ENCODE measurements at places on chromosomes 16 and 17. TPM values are rescaled to one million over a fixed set of nuclear protein-coding genes. Genes with fewer than 3 reads are reported as not detected.

DNA sequence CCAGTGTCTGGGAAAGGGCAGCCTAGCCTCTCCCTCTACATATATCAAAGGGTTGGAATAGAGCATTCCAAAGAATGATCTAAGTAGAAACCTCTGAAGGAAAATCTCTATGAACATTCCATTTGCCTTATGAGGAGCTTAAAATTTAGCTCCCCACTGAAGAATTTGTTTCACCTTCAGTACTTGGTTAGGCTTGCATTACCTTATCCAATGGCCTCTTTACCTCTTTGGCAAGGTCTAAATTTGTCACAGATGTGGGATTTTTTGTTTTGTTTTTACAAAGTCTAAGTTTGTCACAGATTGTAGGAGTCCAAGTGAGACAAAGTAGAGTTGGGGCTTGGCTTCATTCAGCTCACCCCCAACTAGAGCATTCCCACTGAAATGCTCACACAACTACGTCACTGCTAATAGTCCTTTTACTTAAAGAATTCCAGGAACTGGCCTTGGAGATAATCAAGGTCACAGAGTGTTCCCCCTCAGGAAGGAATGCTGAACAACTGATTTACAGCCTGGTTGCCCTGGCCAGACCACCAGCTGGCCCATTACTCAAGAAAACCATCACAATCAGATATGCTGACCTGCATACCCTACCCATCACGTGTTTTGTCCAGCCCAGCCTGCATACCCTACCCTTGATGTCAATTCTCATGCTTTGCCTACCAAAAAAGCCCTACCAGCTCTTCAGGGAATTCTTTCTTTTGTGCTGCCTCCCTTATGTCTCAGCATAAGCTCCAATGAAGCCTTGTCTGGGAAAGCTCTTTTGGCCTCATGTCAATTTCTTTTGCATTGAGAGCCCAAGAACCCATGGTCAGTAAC lies 26.5 kb upstream of the PPM1D start:
- ATAC-seq: peak; percentile 44

GRCh38 chr17:45145035-45145389 lies 3.3 kb upstream of the HEXIM1 start:
- no peak for ATAC-seq

DNA sequence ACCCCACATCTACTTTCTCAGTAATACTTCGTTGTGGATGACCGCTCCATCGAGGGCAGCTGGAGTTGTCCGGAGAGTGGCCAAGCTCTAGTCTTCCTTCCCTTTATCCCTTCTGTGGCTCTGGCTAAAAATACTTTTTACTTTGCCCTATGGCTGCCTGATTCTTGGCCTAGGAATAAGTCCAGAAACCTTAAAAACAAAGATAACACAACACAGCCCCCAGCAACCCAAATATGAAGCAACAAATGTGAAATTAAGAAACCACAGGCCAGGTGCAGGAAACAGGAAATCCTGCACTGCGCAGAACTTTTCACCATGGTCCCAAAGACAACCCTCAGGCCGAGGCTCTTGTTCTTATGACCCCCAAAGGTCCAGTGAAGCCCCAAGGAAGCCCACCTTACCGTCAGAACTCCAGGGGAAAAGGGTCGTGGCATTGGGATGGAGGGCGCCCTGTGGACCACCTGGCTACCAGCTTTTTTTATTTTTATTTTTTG lies 26.0 kb downstream of the TK2 start:
- no peak for ATAC-seq

- peak; percentile 94 for ATAC-seq
Measured at GRCh38 chr17:80959330-80960036, 32.2 kb upstream of the CHMP6 start.

DNA sequence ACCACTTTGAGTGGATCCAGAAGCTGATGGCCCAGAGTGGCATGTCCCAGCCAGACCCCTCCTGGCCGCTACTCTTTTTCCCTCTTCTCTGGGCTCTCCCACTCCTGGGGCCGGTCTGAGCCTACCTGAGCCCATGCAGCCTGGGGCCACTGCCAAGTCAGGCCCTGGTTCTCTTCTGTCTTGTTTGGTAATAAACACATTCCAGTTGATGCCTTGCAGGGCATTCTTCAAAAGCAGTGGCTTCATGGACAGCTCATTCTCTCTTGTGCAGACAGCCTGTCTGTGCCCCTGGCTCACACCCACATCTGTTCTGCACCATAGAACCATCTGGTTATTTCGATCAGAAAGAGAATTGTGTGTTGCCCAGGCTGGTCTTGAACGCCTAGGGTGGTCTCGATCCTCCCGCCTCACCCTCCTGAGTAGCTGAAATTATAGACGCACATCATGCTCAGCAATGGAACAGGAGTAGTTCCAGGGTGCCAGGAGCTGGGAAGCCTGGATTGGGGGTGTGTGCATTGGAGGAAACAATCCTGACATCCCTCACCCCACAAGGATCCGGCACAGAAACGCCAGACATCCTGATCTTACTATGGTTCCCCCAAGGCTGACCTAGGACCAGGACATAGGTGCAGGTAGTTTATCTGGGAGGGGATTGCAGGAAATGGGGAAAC lies 4.6 kb downstream of the PRSS21 start:
- ATAC-seq: no peak

The MRPL27 gene
- 45.8 TPM for total RNA-seq

The IGF2BP1 gene
- total RNA-seq: 0.04 TPM

- ATAC-seq: no peak
Measured at GRCh38 chr16:72427783-72428331, 255.9 kb upstream of the PMFBP1 start.

DNA sequence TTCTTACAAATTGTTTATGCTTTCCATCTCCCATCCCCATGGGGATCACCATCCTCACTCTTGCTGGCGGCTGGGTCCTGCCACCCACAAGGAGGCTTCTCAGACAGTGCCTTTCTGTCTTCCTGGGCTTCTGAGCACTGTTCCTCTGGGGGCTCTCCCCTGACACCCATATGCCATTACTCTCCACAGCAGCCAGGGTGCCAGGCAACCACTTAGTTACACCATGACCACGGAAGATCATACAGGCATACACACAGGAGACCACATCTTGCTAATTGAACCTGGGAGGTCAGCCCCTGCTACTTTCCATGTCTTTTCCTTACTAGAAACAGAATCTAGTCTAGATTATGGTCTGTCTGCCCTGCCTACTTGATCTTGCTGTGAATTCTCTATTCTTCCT lies 27.7 kb upstream of the HS3ST2 start:
- ATAC-seq: no peak

- no peak for ATAC-seq
Measured at GRCh38 chr16:4820652-4821051, 18.2 kb upstream of the ROGDI start.

The CCL2 gene
- 121 TPM for total RNA-seq

The LRRC37A3 gene
- 2.5 TPM for total RNA-seq

- no peak for ATAC-seq
Measured at GRCh38 chr16:53829186-53829747, 125.3 kb downstream of the FTO start.

The CASKIN1 gene
- 0.35 TPM for total RNA-seq

- ATAC-seq: no peak
Measured at GRCh38 chr16:74556375-74556922, 50.5 kb downstream of the GLG1 start.

- ATAC-seq: no peak
Measured at GRCh38 chr17:80413771-80414507, 1.0 kb upstream of the ENDOV start.

GRCh38 chr16:7979448-7980132 lies 610.7 kb downstream of the TMEM114 start:
- ATAC-seq: no peak

The MYO15B gene
- 63.0 TPM for total RNA-seq

The MYOCD gene
- total RNA-seq: 138 TPM

GRCh38 chr17:64599187-64599676 lies 62.9 kb downstream of the SMURF2 start:
- ATAC-seq: no peak

DNA sequence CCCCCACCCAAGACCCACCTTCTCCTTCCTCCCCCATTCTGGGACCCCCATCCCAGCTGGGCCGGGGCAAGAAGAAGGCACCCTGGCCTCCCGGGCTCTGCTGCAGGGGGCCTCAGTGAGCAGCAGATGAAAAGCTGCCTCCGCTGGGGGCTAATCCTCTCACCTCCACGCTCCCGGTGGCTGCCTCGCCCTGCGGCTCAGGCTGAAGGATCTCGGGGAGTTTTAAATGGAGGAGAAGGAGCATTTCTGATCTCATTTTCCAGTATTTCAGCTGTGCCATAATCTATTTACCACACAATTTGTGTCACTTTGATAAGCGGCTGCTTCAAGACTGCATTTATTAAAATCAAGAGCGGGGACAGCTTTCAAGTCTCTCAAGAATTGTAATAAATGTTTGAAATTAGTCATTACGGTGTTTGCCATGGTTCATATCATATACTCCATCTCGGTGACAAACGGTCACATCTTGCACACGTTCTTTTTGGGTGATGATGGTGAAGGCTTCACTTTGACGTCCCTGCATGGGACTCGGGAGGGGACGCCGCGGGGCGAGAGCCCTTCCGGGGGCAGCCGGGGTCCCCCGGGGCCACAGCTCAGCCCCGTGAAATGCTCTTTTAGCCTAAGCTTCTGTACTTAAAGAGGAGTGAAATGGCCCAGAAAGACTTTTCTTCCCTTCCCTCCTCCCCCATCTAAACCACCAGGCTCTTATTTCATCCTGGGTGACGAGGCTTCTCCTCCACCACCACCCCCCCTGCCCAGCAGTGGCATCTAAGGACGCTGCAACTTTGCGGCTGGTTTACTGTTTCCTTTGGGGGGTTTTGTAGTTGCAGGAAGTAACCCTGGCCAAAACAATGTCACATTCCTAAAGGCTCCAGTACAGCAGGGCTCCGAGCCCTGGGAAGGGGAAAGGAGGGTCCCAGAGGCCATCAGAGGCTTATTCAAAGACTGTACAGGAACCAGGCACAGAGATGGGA lies 313.1 kb upstream of the TNRC6C start:
- no peak for ATAC-seq

The SYCE1L gene
- total RNA-seq: not detected

- no peak for ATAC-seq
Measured at GRCh38 chr16:9297437-9298113, 206.1 kb downstream of the HAPSTR1 start.

- no peak for ATAC-seq
Measured at GRCh38 chr17:17073030-17073564, 30.8 kb downstream of the MPRIP start.

The RAD51D gene
- 5.1 TPM for total RNA-seq

GRCh38 chr16:3642397-3643094 lies 11.9 kb upstream of the DNASE1 start:
- no peak for ATAC-seq

DNA sequence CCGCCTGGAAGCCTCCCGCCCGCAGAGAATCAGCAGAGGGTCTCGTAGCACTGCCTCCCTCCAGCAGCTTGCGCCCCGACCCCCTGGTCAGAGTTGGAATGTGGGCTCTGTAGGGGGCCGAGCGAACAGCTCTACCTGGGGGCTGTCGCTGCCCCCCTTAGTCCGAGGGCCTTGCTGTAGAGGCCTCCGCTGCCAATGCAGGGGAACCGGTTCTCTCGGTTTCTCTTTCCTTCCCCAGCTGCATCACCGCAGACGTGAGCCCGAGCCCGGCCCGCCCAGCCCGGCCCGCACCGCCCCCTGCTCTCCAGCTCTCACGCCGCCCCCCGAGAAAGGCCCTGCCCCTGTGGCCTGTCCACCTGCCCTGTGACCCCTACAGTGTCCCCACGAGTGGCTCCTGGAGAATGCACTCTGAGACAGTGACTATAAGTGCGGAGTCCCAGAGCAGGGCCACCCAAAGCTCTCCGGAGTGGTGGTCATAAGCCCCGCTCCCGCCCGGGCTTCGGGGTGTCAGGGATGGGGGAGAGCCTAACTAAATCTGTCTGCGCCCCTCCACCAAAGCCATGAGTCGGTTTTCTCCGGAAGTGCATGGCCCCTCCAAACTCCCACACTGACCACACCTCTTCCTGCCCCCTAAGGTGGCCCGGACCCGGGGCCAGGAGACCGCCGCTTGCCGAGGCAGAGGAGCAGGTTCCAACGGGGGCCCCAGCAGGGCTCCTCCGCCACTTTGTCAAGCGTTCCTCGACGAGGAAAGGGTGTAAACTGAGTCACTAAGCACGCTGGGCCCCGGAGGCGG lies 1.7 kb downstream of the ARHGAP27 start:
- no peak for ATAC-seq

The RAPGEFL1 gene
- 3.6 TPM for total RNA-seq

- ATAC-seq: no peak
Measured at GRCh38 chr17:74125156-74125555, 78.3 kb upstream of the RPL38 start.

DNA sequence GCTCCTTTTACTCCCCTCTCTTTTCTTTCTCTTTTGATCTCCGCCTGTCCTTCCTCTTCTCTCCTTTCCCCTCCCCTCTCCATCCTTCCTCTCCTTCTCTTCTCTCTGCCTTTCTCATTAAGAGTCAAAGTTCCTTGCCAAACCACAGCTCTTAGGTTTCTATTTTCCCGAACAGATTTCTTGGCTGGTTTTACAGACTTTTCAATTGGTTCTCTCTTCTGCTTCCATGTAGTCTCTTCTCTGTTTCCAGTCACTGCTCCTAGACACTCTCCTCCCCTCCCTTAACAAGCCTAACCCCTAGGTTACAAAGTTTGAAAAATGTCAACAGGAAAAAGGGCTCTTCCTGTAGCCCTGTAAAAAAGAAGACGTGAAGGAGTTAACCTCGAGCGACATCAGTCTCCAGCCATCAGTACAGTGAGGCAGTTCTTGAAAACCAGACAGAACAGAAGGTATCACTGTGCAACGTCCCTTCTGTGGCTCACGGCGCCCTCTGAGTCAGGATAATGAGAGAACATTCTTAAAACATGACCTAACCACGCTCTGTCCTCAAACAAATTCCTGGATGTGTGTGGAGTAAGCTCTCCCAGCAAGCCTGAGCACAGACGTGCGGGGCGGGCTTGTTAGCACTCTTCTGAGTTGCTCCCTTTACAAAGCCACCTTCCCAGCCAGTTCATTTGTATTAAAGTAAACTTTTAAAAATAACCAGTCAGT lies 11.6 kb upstream of the MARCHF10 start:
- ATAC-seq: peak; percentile 94

- no peak for ATAC-seq
Measured at GRCh38 chr17:30942308-30943079, 20.7 kb downstream of the ADAP2 start.

The SHCBP1 gene
- 0.94 TPM for total RNA-seq

DNA sequence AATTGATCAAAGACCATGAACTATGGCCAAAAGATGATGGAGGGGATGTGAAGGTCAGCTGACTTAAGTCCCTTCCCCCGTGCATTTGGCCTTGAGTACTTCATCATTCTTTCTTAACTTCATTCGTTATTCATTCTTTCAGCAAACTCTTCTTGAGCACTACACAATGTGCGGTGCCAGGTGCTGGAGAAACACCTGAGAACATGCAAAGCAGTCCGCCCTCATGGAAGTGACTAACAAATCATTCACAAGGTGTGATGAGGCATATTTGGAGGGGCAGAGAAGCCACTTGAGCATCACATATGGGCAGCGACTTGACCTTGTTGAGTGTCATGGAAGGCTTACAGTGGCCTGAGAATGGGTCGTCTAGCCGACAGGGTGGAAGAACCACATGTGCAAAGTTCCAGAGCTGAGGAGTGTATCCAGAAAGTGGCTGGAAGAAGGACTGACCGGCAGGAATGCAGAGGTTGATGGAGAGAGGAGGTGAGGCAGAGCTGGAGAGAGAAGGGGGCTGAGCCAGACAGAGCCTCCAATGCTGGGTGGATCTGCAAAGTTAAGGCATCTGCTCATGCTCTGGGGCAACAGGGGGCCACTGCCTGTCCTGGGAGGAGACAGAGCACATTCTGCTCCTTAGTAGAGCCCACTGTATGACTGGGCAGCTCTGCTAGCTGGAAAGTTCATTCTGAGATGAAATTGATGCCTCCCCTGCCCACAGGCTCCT lies 25.1 kb upstream of the EIF1 start:
- ATAC-seq: no peak
